ENCODE measurements at places on chromosomes 1 and 21. TPM values are rescaled to one million over a fixed set of nuclear protein-coding genes. Genes with fewer than 3 reads are reported as not detected.
A peak's percentile ranks its signal among the peaks of the same experiment; 100 is the strongest.

- no peak for DNase-seq
- H3K27ac ChIP-seq, result no peak within 1 kb of the TSS
- H3K27me3 ChIP-seq, result no peaks in the 10 kb centered on the region
- H3K4me1 ChIP-seq, result no peaks in the 10 kb centered on the region
Measured at GRCh38 chr21:30598802-30599201, at the start of gene KRTAP6-2. Gene KRTAP6-2 (minus strand): TSS chr21:30598902. CDS start chr21:30598874, 28 bp downstream.

GRCh38 chr1:59298026-59298583, 1.2 kb downstream of the FGGY start:
- H3K27me3 ChIP-seq, result no peaks in the 10 kb centered on the region
- no peak for DNase-seq
- H3K36me3 ChIP-seq, result no peaks in the 10 kb centered on the region
- peak overlapping the region; percentile 98 for H3K27ac ChIP-seq
- no peak overlapping the region for H3K4me3 ChIP-seq
- H3K4me1 ChIP-seq, result peaks cover 31% of the 10 kb centered on the region

The RPTN gene
- total RNA-seq, result not detected

DNA sequence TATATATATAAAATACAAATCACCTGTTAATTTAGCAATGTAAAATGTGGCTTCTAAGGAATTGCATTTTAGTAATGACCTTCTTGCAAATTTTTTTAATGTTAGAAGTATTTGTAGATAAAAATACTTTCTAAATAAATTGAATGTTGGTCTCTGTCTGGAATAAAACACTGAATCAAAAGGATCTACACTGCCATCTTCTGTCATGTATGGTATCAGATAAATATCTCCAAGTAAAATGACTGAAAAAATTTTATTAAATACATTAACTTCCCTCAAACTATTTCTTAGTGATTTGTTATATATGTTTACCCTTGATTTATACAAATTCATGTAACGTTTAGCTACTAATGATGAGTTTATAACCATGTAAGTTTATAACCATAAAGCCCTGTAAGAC, 2029.3 kb downstream of the MRPL39 start:
- H3K27me3 ChIP-seq, result no peaks in the 10 kb centered on the region
- H3K4me3 ChIP-seq, result no peak overlapping the region
- no peaks in the 10 kb centered on the region for H3K36me3 ChIP-seq
- no peak overlapping the region for H3K27ac ChIP-seq
- no peak for DNase-seq

GRCh38 chr1:9500756-9501754, 38.2 kb upstream of the SLC25A33 start:
- H3K4me1 ChIP-seq, result peaks cover 3% of the 10 kb centered on the region
- no peak overlapping the region for H3K4me3 ChIP-seq
- no peak for DNase-seq
- no peaks in the 10 kb centered on the region for H3K27me3 ChIP-seq

- no peak overlapping the region for H3K4me3 ChIP-seq
- no peak for DNase-seq
- H3K27me3 ChIP-seq, result no peaks in the 10 kb centered on the region
- H3K36me3 ChIP-seq, result no peaks in the 10 kb centered on the region
- peaks cover 18% of the 10 kb centered on the region for H3K4me1 ChIP-seq
- H3K27ac ChIP-seq, result peak overlapping the region; percentile 3
Measured at GRCh38 chr1:165397944-165398343, 41.4 kb upstream of the LMX1A start.

- no peaks in the 10 kb centered on the region for H3K36me3 ChIP-seq
- H3K4me1 ChIP-seq, result peaks cover 42% of the 10 kb centered on the region
- H3K27ac ChIP-seq, result no peak overlapping the region
- H3K4me3 ChIP-seq, result no peak overlapping the region
- no peak for DNase-seq
- no peaks in the 10 kb centered on the region for H3K27me3 ChIP-seq
Measured at GRCh38 chr1:225762444-225762843, 15.2 kb upstream of the SRP9 start.

DNA sequence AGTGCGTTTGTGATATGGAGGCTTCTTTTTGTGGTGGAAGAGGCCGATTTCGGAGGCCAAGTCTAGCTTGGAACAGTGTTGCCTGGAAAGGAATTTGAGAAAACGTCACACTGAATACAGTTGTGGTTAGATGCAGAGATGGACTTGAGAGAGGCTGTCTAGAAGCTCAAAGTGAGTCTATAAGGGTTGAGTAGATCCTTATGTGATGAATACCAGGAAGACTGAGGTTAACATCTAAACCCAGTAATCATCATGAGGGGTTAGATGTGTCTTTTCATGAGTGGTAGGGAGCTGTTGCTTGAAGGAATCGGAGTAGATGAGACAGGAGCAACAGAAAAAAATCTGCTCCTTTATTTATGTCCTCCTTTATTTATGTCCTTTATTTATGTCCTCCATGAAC, 114.6 kb upstream of the IVNS1ABP start:
- no peaks in the 10 kb centered on the region for H3K4me1 ChIP-seq
- no peaks in the 10 kb centered on the region for H3K36me3 ChIP-seq
- no peak for DNase-seq

The KCNAB2 gene
- total RNA-seq, result 10.4 TPM

The TCEA3 gene
- total RNA-seq, result 23.3 TPM

- H3K4me3 ChIP-seq, result no peak overlapping the region
- peaks cover 81% of the 10 kb centered on the region for H3K4me1 ChIP-seq
- H3K36me3 ChIP-seq, result peaks cover 34% of the 10 kb centered on the region
- DNase-seq, result no peak
- no peaks in the 10 kb centered on the region for H3K27me3 ChIP-seq
- H3K27ac ChIP-seq, result no peak overlapping the region
Measured at GRCh38 chr21:44865561-44866280, 7.8 kb downstream of the PTTG1IP start.

The S100A8 gene
- 13.2 TPM for total RNA-seq

The RGS16 gene
- total RNA-seq, result 1.9 TPM

DNA sequence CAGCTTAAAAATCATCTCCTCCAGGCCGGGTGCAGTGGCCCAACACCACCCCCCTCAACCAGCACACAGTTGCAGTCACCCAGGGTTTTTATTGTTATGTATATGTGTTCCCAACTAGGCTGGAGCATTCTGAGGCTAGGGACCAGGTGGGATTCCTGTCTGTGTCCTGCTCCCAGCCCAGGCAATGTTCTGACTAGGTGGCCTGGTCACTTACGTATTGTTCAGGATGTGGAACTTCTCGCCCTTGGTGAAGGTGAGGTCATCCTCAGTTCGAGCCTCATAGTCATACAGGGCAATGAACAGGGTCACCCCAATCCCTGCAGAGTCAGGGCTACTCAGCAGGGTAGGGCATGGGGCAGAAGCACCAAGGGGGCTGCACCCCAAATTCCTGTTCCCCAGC, 12.2 kb downstream of the FGR start:
- DNase-seq, result no peak
- no peaks in the 10 kb centered on the region for H3K27me3 ChIP-seq
- H3K27ac ChIP-seq, result no peak overlapping the region
- peaks cover 6% of the 10 kb centered on the region for H3K4me1 ChIP-seq
- no peak overlapping the region for H3K4me3 ChIP-seq

DNA sequence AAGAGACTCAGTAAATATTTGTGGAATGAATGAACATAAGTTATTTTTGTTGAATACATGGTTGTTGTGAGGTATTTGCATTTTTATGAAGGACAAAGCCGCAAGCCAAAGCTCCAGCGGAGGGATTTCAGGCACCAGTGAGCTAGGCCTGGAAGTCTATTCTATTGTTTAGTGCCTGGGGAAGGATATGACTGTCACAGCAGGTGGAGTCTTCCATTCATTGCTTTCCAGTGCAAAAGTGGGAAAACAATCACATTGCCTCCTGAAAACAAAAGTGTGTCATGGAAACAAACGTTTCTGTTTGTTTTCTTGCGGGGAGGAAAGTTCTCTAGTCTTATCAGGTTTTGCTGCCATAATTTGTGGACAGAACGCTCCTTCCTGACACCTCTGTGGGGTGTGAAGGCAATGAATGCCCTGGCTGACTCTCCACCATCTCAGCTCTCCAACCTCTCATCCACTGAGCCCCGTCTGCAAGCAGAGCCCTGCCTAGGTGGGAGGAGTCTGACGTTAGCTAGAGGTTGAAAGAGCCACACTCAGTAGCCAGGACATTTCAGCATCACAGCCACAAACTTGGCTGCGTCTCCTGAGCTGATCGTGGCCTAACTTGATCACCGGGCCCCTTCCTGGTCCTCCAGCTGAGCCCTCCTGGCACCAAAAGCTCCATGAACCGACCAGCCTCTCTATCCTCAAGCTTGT, 739.1 kb downstream of the MATN1 start:
- H3K4me3 ChIP-seq, result no peak overlapping the region
- no peaks in the 10 kb centered on the region for H3K4me1 ChIP-seq
- H3K27ac ChIP-seq, result no peak overlapping the region

- H3K4me1 ChIP-seq, result no peaks in the 10 kb centered on the region
- H3K27me3 ChIP-seq, result no peaks in the 10 kb centered on the region
- H3K4me3 ChIP-seq, result peak overlapping the region; percentile 26
- H3K27ac ChIP-seq, result peak overlapping the region; percentile 74
- DNase-seq, result no peak
Measured at GRCh38 chr1:221335161-221336101, 406.5 kb downstream of the DUSP10 start.

DNA sequence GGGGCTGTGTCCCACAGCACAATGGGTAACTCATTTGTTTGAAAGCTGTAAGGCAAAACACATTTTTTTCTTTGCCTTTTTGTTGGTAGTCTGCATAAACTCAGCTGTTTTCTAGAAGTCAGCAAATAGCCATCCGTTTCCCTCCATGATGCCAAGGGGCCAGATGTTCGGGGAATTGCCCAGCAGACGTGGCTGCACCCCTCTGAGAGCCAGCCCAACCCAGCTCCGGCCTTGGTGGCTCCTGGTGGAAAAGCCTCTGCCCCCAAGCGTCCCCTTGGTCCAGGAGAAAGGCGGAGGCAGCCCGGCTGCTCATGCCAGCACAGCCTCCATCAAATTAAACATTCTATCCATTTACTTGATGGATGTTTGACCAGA, 58.4 kb upstream of the ADARB1 start:
- peaks cover 54% of the 10 kb centered on the region for H3K4me1 ChIP-seq
- H3K4me3 ChIP-seq, result no peak overlapping the region

DNA sequence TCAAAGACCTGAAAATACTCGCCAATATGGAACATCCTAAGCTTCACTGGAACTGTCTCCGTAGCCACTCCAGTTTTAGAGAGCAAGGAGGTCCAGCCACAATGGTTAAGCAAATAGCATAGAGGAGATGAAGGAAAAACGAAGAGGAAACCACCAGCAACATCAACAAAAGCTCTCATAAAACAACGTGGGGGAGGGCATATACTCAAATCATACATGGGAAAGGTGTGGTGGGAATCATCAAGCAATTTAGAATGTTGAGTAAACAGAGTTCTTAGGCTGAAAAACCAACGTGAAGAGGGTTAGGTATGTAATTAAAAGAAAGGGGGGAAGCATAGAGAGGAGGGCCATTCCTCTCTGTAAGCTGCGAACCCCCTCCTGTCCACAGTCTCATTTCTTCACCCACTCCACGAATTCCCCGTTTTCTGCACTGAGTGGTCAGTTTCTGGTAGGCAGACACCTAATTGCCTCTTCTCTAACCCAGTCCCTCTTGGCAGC, 1.0 kb downstream of the TMEM59 start:
- H3K27me3 ChIP-seq, result no peaks in the 10 kb centered on the region
- H3K36me3 ChIP-seq, result no peaks in the 10 kb centered on the region
- peaks cover 68% of the 10 kb centered on the region for H3K4me1 ChIP-seq
- peak overlapping the region; percentile 95 for H3K27ac ChIP-seq

- peaks cover 4% of the 10 kb centered on the region for H3K36me3 ChIP-seq
- no peak overlapping the region for H3K4me3 ChIP-seq
- peak; percentile 14 for DNase-seq
- peaks cover 4% of the 10 kb centered on the region for H3K4me1 ChIP-seq
- no peaks in the 10 kb centered on the region for H3K27me3 ChIP-seq
Measured at GRCh38 chr1:155833665-155834295, 23.2 kb downstream of the GON4L start.

The CHRM3 gene
- total RNA-seq, result 75.5 TPM

GRCh38 chr21:45615145-45615711, 28.3 kb upstream of the PCBP3 start:
- H3K4me3 ChIP-seq, result no peak overlapping the region
- H3K36me3 ChIP-seq, result no peaks in the 10 kb centered on the region
- H3K4me1 ChIP-seq, result peaks cover 9% of the 10 kb centered on the region

DNA sequence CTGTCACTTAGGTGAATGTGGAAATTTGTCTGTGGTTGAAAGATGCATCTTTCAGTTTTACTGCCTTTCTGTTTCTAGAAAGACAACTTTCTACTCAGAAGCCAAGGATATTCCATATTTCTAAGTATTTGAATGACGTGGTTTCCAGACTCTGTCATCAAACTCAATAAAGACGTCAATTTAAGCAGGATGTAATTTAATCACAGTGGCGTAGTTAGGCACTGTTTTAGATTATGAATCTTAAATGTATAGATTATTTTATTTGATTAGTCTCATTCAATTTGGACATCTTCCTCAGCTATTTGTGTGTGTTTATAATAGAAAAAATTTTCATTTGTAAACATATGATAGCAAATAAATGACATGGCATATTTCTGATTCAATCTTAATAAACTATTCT, 298.9 kb downstream of the RYR2 start:
- no peak for DNase-seq
- no peak overlapping the region for H3K27ac ChIP-seq
- H3K4me1 ChIP-seq, result peaks cover 8% of the 10 kb centered on the region
- H3K27me3 ChIP-seq, result no peaks in the 10 kb centered on the region
- no peaks in the 10 kb centered on the region for H3K36me3 ChIP-seq

The MR1 gene
- 17.0 TPM for total RNA-seq

GRCh38 chr1:24424990-24425389, 9.4 kb downstream of the NIPAL3 start:
- peaks cover 16% of the 10 kb centered on the region for H3K36me3 ChIP-seq
- H3K4me3 ChIP-seq, result no peak overlapping the region

GRCh38 chr1:166902279-166902678, 26.2 kb upstream of the TADA1 start:
- H3K27ac ChIP-seq, result no peak overlapping the region
- H3K27me3 ChIP-seq, result no peaks in the 10 kb centered on the region
- H3K4me3 ChIP-seq, result no peak overlapping the region
- no peaks in the 10 kb centered on the region for H3K4me1 ChIP-seq
- DNase-seq, result no peak

- H3K4me3 ChIP-seq, result no peak overlapping the region
- no peaks in the 10 kb centered on the region for H3K36me3 ChIP-seq
- no peaks in the 10 kb centered on the region for H3K4me1 ChIP-seq
- H3K27ac ChIP-seq, result no peak overlapping the region
Measured at GRCh38 chr21:18424276-18424675, 20.7 kb upstream of the TMPRSS15 start.

GRCh38 chr1:42322577-42322976, 12.5 kb downstream of the FOXJ3 start:
- no peak overlapping the region for H3K4me3 ChIP-seq
- H3K4me1 ChIP-seq, result peaks cover 85% of the 10 kb centered on the region
- peak overlapping the region; percentile 38 for H3K27ac ChIP-seq
- no peaks in the 10 kb centered on the region for H3K36me3 ChIP-seq

GRCh38 chr1:222454782-222455181, 93.1 kb downstream of the HHIPL2 start:
- no peak for DNase-seq
- H3K4me3 ChIP-seq, result peak overlapping the region; percentile 21
- H3K4me1 ChIP-seq, result peaks cover 20% of the 10 kb centered on the region
- H3K27me3 ChIP-seq, result no peaks in the 10 kb centered on the region

The FAM163A gene
- 0.34 TPM for total RNA-seq

Data from esophagus muscularis mucosa (tissue), 4 donors.